Stimulated activated CD4-positive, alpha-beta T cell treated with anti-CD3 and anti-CD28 coated beads, Interleukin-15, amount 100 ng/mL, for 1 hour (primary cell): ENCODE measurements at places on chromosomes 2 and 18.
A peak's percentile ranks its signal among the peaks of the same experiment; 100 is the strongest.

GRCh38 chr2:1759611-1759930 is 15.3 kb upstream of the PXDN start:
- no peak for DNase-seq

GRCh38 chr2:56117764-56118163 is 66.0 kb upstream of the CCDC85A start:
- no peak for DNase-seq

DNA sequence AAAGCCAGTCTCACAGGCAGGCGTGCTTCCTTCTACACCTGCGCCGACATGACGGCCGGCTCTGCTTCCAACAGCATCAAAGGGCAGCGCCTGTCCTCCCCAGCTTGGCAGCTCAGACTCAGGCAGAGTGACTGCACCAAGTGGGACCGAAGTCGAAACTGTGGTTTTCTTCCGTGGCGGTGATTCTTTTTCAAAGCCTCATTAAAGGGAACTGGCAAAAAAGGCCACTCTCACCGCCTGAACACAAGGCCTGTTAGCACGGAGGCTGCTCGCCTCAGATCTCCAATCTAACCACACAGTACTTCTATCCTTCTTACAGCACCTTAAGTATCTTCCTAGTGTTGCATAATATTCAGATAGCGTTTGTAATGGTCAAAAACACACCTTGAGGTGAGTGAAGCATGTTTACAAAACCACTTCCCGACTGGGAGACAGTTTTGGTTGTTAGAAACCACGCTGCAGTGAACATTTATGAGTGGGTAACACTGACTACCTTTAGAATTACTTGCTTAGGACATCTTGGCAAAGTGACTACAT is 236.4 kb downstream of the HDAC4 start:
- no peak for DNase-seq

- peak; percentile 3 for DNase-seq
These were observed 73.7 kb upstream of the DNAJC10 start for GRCh38 chr2:182642328-182642727.

GRCh38 chr2:173101687-173102086 is 26.0 kb downstream of the MAP3K20 start:
- no peak for DNase-seq

GRCh38 chr2:123993728-123994323 is 31.3 kb upstream of the CNTNAP5 start:
- no peak for DNase-seq

DNA sequence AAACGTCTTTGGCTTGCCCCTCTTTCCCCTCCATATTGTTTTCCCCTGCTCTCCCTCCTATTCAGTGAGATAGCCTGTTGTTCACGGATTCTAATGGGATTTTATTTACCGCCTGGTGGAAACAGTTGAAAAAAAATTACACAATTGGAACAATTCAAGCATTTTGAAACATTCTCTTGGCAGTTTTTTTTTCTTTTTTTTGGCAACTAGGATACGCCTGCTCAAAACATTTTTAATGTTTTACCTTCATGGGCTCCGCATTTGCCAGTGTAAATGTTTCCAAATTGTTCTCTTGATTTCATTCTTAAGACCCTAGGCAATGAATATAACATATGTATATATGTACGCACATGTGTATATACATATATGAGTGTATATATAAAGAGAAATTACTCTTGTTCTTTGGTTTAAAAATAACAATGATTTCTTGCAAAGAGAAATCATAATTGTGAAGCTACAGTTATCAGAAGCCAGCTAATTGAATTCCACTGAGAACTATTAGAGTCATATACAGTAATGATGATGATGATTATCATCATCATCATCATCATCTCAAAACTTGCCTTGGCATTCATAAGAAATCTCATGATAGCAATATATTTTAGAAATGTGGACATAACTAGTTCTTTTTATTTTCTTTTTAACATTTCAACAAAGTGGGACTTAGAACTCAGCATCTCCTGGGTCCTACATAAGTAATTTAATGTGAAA is 146.7 kb downstream of the LTBP1 start:
- no peak for DNase-seq

GRCh38 chr18:21164548-21165095 is 53.0 kb upstream of the ROCK1 start:
- no peak for DNase-seq

DNA sequence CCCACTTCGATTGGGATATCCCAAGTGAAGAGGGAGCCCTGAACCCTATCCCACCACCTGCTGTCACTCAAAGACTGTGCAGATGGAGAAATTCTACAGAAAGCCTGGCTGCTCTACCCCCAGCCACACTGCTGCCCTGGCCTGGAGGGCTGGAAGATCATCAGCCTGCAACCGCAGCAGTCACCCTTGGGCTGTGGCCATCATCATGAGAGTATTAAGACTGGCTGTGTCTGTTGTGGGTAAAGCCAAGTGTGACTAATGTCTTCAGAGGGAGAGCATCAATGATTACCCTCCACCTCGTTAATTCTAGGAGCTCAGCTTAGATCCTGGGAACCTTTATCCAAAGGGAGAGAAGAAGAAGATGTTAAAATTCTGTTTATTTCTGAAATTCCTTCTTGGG is 221.5 kb downstream of the TFCP2L1 start:
- no peak for DNase-seq

DNA sequence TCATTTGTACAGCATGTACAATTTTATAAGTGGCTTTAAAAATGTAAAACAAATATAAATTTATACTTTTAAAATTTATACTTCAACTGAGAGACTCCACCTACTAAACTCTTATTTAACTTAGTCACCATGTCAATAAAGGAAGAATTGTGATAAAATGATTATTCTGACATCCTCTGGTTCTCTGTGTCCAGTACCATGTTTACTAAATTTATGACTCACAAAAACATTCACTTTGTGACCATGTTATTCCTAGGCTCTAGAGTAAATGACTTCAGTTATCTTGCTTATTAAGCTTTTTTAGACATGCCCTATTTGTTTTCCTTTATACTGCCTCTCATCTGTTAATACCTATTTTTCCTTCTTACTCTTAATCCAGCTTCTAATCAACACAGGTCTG is 959.6 kb upstream of the SLC39A10 start:
- DNase-seq: no peak

- no peak for DNase-seq
These were observed 48.4 kb downstream of the TMEFF2 start for GRCh38 chr2:192146069-192147015.

- no peak for DNase-seq
These were observed 1.3 kb downstream of the RASGRP3 start for GRCh38 chr2:33477473-33478468.

GRCh38 chr2:134479696-134480330 is 225.9 kb downstream of the MGAT5 start:
- no peak for DNase-seq

GRCh38 chr2:46273225-46273863 is 23.9 kb upstream of the EPAS1 start:
- no peak for DNase-seq

GRCh38 chr18:26840965-26841364 is 24.5 kb downstream of the AQP4 start:
- DNase-seq: no peak

GRCh38 chr2:100844514-100844913 is 24.6 kb downstream of the NPAS2 start:
- no peak for DNase-seq

DNA sequence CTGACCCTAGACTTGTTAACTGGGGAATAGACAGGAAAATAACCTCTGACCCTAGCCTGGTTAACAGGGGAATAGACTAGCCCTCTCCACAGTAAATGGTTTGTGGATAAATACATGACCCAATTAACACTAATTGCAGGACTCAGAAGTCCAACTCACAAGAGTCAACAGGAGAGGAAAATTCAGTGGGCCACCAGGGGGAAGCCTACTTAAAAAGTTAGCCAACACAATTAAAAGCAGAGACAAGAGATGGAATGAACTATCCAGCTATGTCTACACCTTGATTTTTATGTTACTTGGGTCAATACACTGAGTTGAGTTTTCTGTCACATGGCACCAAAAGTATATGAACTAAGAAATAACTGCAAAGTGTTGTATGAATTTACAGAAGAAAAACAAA is 158.8 kb upstream of the SLC39A10 start:
- DNase-seq: peak; percentile 16

DNA sequence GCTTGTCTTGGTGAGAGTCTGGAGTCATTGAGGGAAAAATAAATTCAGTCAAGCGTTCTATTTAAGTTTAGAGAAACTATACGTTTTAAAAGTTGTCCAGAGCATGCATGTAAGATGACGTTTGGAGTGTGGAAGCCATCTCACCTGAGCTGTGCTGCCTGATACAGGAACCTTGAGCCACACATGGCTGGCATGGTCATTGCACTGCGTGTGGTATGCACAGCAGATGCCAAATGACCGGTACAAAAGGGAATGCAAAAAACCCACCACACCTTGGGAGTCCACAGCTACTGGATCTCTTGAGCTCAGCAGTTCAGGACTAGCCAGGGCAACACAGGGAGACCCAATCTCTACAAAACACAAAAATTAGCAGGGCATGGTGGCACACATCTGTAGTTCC is 4.3 kb downstream of the MZT2B start:
- DNase-seq: no peak

- DNase-seq: peak; percentile 27
These were observed 174.0 kb downstream of the SMAD2 start for GRCh38 chr18:47756364-47757016.

- DNase-seq: no peak
These were observed 24.9 kb upstream of the ACOXL start for GRCh38 chr2:110707386-110707965.

DNA sequence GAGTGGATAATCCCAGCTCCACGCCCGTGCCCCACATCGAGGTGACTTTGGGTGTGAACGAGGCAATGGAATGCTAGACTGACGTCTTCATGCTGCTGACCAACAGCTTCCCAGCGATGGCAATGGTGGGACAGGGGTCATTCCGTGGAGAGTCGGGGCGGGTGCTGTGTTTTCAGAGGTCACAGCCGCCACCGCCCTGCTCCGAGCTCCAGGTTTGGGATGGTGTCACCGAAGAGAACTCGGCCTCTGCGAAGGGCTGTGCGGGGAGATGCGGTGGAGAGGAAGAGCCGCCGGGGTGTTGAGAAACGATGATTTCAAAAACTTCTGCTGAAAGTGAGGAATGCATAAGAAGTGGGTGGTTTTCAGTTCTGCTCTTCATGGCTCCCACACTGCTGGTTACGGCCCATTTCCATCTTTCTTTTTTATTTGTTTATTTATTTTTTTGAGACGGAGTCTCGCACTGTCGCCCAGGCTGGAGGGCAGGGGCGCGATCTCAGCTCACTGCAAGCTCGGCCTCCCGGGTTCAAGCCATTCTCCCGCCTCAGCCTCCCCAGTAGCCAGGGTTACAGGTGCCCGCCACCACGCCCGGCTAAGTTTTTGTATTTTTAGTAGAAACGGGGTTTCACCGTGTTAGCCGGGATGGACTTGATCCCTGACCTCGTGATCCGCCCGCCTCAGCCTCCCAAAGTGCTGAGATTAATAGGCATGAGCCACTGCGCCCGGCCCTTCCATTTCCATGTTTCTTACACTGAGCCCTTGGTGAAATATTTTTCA is 142.6 kb downstream of the RTP5 start:
- no peak for DNase-seq

DNA sequence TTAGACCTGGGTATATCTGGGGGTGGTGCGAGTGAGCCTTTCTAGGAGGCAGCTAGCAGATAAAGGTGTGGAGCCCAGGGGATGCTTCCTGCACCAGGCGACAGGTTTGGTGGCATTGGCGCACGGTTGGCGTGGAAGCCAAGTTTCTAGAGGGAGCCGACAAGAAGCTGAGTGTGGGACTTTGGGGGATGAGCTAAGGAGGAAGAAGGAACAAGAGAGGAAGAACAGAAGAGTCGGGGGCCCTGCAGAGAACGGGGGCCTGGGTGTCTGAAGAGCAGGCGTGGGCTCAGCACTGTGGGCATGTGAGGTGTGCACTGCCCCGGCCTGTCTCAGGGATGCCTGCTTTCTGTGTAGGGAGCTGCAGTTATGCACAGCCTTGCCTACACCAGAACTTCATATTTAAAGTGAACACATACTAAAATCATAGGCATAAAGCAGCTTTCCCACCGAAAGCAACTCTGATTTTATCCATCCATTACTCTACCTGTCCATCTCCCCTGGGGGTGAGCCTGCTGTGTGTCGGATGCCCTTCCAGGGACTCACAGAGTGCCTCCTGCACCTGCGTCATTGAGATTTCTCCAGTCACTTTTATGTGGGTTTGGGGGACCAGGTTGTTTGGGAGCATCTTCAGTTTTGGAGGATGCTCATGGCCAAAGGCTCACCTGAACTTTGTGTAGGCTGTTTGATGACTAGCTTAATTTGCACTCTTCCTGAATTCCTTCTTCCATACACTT is 149.7 kb downstream of the LDLRAD4 start:
- DNase-seq: no peak

- DNase-seq: no peak
These were observed 360.8 kb downstream of the DCC start for GRCh38 chr18:52700816-52701215.

DNA sequence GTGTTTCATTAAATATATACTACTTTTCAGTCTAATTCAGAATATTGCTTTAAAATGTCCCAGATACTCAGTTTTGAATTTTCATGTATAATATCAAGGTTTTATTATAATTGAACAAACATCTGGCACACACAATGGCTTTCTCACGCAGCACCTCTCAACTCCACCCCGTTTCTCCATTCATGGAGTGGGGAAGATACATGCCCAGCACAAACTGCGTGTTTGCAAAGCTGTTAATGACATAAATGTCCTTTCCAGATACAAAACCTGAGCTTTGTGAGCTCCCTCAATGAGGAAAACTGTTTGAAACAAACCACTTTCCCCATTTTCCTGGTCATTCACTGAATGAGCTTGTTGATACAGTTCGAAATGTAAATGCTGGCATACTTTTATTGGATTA is 150.3 kb upstream of the RASGRP3 start:
- no peak for DNase-seq

DNA sequence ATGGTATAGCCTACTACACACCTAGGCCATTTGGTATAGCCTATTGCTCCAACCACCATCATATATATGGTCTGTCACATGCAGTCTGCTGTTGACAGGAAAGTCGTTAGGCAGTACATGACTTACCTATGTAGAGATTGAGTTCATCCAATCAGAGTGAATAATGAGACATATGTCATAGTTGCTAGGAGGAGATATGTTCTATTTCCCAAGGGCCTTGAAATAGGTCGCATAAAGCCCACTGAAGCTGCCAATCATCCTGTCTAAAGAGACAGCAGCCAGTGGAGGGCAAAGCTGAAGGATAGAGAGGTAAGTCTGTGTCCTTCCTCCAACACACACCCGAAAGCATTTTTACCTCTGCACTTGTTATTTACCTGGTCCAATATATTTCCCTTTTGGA is 263.4 kb downstream of the PTPRM start:
- no peak for DNase-seq

GRCh38 chr2:239522002-239522739 is 121.4 kb upstream of the HDAC4 start:
- DNase-seq: no peak

- DNase-seq: no peak
These were observed 256.0 kb downstream of the BCL11A start for GRCh38 chr2:60297296-60298005.

DNA sequence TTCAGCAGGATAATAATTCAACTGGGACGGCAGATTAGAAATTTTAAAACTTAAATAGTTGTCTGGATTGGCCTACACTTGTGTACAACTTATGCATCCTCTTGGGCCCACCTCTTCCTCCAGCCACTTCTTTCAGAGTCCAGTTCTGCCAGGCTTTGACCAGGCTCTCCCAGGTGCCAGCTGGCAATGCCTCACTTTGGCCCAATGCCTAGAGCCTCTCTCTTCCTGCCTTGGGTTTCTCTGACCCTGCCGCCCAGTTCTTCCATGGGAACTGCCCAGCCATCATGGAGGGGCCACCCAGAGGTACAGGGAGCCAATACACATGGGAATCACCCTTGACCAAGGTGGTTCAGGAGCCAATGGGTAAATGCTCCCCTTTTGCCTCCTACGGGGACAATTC is 135.5 kb downstream of the IRS1 start:
- DNase-seq: no peak

GRCh38 chr2:14634489-14635390 is 2.2 kb downstream of the LRATD1 start:
- no peak for DNase-seq
